ENCODE measurements at places on chromosomes 12 and 14.

GRCh38 chr14:52363041-52363704, 49.1 kb downstream of the PTGER2 start:
- DNase-seq: no peak

GRCh38 chr12:18676996-18677588, 60.7 kb downstream of the PLCZ1 start:
- DNase-seq: no peak

- no peak for DNase-seq
Observed at GRCh38 chr12:113071135-113072112, 14.9 kb downstream of the DTX1 start.

DNA sequence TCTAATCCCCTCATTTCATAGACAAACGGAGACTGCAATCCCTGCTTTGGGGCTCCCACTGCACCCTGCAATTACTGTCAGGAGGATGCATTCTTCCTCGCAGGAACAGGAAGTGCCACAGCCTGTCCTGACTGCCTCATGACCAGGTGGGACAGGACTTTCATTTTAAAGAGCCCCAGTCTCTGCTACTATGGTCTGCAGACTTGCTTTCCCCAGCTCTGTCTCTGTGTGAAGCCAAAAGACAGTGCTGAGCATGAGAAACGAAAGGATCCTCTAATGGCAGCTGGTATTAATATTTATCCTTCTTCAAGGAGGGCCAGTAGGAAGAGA, 60.0 kb upstream of the PNMA1 start:
- DNase-seq: no peak

GRCh38 chr14:30569216-30569902, 10.4 kb downstream of the G2E3 start:
- DNase-seq: no peak

DNA sequence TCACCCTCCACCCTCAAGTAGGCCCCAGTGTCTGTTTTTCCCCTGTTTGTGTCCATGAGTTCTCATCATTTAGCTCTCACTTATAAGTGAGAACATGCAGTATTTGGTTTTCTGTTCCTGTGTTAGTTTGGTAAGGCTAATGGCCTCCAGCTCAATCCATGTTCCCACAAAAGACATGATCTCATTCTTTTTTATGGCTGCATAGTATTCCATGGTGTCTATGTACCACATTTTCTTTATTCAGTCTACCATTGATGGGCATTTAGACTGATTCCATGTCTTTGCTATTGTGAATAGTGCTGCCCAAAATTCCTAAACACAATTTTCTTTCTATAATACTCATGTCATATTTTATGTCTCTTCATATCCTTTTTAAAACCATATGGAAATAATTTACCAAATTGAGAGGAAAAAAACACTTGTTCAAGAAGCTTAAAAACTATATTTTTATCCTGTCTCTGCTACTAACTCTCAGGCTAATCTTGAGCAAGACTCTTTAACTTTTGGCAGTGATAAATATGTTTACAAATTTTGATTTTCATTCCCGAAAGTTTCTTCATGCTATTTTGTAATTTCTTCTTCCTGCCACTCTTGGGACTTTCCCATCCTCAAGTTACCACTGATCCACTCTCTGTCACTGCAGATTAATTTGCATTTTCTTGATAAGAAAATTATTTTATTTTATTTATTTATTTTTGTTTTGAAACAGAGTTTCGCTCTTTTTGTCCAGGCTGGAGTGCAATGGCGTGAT, 28.0 kb upstream of the OSBPL8 start:
- DNase-seq: no peak

DNA sequence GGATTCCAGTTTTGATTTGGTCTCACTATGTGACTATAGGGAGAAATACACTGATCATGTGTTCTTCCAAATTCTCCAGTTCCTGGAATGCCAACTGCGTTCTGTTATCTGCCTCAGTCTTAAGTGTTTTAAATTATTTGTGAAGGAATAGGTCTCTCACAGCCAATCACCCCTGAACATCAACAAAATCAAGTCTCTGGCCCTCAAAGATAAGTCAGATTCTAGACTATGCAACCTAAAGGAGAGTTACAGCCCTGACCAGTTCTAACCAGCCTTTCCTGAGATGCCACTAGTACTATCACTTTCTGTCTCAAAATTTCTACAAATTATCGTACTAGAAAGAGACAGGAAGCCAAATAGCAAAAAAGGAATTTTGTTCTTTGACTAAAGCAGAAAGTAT, 22.3 kb downstream of the ZFC3H1 start:
- DNase-seq: no peak

DNA sequence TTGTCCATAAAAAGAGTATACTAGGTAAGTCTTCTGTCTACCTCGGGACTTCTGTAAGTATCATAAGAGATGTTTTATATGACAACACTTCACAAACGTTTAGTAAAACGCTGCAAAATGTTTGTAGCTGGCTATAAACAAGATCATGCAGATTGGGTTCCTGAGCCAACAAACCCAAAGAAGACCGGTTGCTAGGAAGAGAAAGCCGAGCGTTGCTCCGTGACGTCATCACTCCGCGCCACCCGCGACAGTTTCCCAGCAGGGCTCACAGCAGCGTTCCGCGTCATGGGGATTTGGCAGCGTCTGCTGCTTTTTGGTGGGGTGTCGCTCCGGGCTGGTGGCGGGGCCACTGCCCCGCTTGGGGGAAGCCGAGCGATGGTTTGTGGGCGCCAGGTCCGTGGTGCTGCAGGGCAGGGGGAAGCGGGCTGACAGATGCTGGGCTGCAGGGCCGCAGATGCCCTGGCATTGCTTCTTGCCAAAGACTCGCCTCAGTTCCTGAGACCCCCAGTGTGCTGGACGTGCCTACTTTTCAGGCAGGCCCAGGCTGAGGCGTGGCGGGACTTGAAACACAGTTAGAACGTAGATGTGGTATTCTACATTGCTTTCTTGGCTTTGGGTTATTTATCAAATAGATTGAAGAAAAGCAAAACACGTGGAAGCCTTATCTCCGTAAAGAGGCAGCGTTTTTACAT, at the start of gene NUBPL:
TSS of gene NUBPL (plus strand) at position 250 of the 692 bp plus-strand sequence. CDS start at position 286, 36 bp downstream.
- DNase-seq: peak; percentile 96

DNA sequence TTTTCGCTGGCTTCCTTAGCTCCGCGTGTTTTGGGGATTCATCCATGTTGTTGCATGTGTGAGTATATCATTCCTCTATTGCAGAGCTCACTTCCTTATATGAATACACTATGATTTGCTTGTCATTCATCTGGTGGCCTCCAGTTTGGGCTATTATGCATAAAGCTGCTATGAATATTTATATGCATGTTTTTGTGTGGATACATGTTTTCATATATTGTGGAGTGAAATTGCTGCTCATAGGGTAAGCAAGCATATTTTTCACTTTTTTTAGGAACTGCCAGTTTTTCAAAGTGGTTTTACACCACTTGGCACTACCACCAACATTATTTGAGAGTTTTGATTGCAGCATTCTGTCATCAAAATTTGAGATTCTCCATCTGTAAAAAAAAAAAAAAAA, 190.0 kb downstream of the TMEM132C start:
- DNase-seq: no peak

GRCh38 chr14:35818346-35819115, 7.6 kb upstream of the BRMS1L start:
- no peak for DNase-seq

GRCh38 chr14:73272393-73272792, 35.1 kb downstream of the PAPLN start:
- no peak for DNase-seq

- no peak for DNase-seq
Observed at GRCh38 chr14:74720526-74720925, 7.6 kb downstream of the FCF1 start.

DNA sequence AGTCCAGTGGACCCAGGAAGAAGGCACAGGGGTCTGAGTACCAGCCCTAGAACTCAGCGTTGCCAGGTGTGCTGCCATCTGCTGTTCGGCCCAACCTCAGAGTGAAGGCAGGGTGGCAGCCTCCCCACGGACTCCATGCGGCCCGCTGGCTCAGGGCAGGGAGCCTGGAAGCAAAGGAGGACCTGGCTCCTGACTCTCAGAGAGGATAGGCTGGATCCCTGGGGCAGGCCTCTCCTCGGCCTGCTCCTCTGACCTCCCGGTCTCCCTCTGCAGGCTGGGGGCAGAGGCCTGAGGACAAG, 10.1 kb downstream of the MCRS1 start:
- no peak for DNase-seq

DNA sequence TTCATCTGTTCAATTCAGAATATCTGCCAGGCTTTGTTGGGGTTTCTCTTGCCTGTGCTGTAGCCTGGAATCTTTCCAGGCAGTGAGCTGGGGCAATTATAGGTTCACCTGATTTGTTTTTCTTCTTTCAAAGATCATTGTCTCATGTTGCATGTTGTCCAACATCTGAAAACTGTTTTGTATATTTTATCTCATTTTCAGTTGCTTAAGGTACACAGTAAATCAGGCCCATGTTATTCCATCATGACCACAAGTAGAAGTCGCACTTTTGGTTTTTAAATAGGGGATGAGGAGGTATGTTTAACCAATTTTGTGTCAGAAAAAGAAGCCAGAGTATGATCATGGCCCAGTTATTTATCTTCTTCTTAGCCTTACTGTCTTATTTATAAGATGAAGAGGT, 24.9 kb upstream of the FUT8 start:
- DNase-seq: no peak

DNA sequence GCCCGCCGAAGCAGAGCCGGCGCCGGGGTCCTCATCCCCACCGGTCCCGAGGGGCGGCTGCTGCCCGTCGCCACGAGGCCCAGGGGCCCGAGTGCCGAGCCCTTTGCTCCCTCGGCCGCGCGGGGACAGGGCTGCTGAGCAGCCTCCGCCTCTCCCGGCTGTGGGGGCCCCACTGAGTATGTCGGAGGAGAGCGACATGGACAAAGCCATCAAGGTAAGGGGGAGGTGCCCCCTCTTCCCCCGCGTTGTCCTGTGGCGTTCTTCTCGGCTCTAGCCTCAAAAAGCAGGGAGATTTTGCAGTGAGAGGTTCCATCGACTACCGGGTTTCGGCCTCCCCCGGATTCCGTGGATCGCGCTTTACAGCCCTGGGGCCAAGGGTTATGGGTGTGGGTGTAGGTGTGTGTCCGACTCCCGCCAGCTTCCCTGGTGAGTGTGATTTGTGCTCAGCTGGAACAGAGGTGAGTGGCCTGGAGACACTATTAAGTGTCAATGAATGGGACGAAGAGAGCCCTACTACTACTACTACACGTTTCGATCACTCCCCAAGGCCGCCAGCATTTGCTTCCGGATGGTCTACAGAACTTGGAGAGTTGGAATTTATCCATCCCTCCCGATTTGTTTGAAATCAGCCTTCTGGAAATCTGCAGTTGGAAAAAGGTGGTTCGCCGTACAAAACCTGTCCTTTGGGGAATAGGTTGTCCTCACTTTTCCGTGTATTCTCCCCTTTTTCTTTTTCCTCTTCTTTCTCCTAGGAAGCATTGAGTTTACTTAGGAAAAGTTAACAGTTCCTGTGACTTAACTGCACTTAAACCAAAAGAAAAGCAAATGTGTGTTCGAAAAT, 748 bp downstream of the MAPKAPK5 start:
- no peak for DNase-seq

DNA sequence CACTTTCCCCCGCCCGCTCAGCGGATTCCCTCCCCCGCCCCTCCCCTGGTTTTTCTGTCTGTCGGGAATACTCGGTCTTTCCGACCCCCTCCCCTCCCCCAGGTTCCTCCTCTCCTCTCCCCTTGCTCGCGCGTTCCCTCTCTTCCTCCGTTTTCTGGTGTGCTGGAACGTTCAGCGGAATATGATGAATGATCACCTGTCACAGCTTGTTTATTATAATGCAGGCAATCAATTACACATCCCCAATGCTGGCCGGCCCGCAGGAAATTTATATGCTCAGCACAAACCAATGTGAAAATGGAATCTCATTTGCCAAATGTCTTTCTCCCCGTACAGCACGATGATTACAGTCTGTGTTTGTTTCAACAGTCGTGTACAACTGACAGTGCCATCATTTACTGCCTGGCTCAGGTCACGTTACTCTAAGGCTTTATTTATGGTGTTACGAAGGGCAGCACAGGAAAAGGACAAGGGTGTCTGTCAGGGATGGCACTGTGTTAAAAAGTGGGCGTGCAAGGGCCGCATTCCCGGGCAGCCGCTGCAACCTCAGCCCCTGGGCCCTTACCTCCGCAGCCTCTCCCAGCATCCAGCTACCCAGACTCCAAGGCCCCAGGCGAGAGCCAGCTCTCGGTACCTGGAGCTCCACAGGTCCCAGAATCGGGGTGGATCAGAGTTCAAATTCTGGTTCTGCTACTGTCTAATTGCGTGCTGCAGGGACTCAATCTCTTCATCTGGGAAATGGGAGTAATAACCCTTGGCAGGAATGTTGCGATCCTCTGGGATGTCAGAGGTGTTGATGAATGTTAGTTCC, 24.7 kb upstream of the MAP1LC3B2 start:
- no peak for DNase-seq

DNA sequence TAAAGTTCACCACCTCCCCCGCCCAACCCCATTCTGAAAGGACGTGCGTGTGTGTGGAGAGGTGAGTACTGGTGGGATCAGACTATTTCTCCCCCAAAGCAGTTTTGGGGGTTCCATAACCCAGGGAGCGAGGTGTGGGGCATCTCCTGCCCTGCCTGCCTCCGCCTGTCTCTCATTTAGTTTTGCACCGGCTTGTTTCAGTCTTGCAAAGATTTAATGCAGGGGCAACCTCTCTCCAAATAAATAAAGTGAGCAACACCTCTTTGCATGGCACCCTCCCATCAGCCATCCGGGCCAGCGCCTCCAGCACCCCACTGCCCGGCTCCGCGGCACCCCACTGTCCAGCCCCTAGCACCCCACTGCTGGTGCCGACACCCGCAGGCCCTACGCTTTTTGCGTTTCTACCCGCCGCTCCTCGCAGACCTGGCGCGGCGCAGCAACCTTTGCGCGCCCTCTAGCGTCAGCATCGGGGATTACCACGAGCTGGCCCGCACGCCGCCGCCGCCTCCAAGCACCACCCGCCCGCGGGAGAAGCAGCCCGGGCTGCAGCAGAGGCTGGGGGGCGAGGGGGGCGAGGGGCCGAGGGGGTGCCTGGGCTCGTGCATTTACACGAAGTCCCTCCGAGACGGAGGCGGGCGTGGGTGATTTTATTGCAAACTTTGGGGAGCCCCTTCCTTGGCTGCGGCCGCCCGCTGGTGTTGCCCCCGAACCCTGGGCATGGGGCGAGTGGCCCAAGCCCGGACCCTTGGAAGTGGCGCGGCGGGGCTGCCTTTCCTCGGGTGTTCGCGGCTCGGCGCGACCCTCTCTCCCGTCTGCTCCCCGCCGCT, 55.8 kb upstream of the VRK1 start:
- peak; percentile 44 for DNase-seq

DNA sequence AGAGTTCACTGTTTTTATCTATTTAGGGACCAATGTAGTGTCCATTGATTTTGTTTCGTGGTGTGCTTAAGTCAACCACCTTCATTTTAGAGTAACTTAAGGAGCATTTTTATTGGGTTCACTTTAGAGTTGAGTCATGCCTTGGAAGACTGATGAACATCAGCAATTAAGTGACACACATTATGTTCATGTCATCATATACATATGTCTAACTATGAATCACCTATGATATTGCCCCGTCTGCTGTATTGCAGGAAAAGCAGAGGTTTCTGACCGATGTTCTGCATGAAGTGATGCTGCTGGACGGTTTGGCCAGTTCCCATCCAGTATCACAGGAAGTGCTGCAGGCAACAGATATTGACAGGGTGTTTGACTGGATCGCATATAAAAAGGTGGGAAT, 227.1 kb downstream of the TRHDE start:
- no peak for DNase-seq

All from stimulated activated CD8-positive, alpha-beta memory T cell treated with anti-CD3 and anti-CD28 coated beads, Interleukin-4, amount 100 ng/mL, for 1 hour (primary cell).